ENCODE measurements at places on chromosomes 1 and 21. TPM values are rescaled to one million over a fixed set of nuclear protein-coding genes. Genes with fewer than 3 reads are reported as not detected.

The NPHS2 gene
- polyA plus RNA-seq, result not detected

The CD52 gene
- polyA plus RNA-seq, result 68.2 TPM

The PFKFB2 gene
- polyA plus RNA-seq, result 9.3 TPM

The OR4F16 gene
- polyA plus RNA-seq, result not detected

The FCRL1 gene
- 0.48 TPM for polyA plus RNA-seq

The PRRX1 gene
- 1.5 TPM for polyA plus RNA-seq

The USP25 gene
- 14.2 TPM for polyA plus RNA-seq

The B3GALT5 gene
- 2.7 TPM for polyA plus RNA-seq

The FAM72B gene
- 1.4 TPM for polyA plus RNA-seq

The CXADR gene
- 10.9 TPM for polyA plus RNA-seq

Measured in stomach (tissue), 19 donors.